ENCODE measurements at places on chromosomes 5 and 9. TPM values are rescaled to one million over a fixed set of nuclear protein-coding genes. Genes with fewer than 3 reads are reported as not detected.
A peak's percentile ranks its signal among the peaks of the same experiment; 100 is the strongest.

- no peak overlapping the region for H3K4me3 ChIP-seq
- H3K27ac ChIP-seq, result no peak overlapping the region
- DNase-seq, result peak; percentile 44
- H3K36me3 ChIP-seq, result no peaks in the 10 kb centered on the region
- no peaks in the 10 kb centered on the region for H3K27me3 ChIP-seq
These were observed 24.1 kb upstream of the PCSK5 start for GRCh38 chr9:75866273-75866871.

Gene UNC13B
- 14.3 TPM for total RNA-seq

DNA sequence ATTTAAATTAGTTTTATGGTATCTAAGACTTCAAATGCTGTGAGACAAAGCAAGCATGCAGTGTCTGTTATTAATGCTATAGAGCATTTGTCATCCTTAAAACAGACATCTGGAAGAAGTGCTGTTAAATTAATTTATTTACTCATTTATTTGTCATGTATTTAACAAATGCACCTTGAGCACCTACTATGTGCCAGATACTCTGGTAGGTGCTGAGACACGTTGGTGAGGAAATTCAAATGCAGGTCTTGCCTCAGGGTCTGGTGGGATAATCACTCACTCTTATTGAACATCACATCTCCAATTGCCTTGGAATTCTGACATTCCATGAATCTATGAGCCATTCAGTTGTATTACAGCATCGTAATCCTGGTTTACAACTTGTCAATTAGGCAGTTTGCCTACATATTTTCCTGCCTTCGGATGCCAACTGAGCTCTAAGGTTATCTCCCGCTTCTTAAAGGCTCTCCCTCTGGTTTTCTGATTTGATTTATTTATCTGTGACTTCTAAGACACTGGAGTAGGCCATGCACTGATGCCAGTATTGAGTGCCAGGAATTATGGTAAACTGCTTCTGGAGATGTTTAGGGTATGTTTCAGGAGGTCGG lies 56.0 kb upstream of the RPS23 start:
- no peak overlapping the region for H3K4me3 ChIP-seq
- H3K4me1 ChIP-seq, result peaks cover 18% of the 10 kb centered on the region
- DNase-seq, result no peak
- no peaks in the 10 kb centered on the region for H3K27me3 ChIP-seq
- H3K36me3 ChIP-seq, result no peaks in the 10 kb centered on the region
- peak overlapping the region; percentile 63 for H3K27ac ChIP-seq

GRCh38 chr5:128613766-128614165 lies 75.7 kb upstream of the FBN2 start:
- H3K4me3 ChIP-seq, result no peak overlapping the region
- peak; percentile 20 for DNase-seq
- H3K36me3 ChIP-seq, result no peaks in the 10 kb centered on the region
- no peaks in the 10 kb centered on the region for H3K27me3 ChIP-seq
- H3K27ac ChIP-seq, result no peak overlapping the region

- no peak for DNase-seq
- no peaks in the 10 kb centered on the region for H3K36me3 ChIP-seq
- H3K4me3 ChIP-seq, result no peak overlapping the region
- H3K27me3 ChIP-seq, result no peaks in the 10 kb centered on the region
- peaks cover 6% of the 10 kb centered on the region for H3K4me1 ChIP-seq
- no peak overlapping the region for H3K27ac ChIP-seq
These were observed 2.9 kb upstream of the CCDC192 start for GRCh38 chr5:127700237-127700766.

DNA sequence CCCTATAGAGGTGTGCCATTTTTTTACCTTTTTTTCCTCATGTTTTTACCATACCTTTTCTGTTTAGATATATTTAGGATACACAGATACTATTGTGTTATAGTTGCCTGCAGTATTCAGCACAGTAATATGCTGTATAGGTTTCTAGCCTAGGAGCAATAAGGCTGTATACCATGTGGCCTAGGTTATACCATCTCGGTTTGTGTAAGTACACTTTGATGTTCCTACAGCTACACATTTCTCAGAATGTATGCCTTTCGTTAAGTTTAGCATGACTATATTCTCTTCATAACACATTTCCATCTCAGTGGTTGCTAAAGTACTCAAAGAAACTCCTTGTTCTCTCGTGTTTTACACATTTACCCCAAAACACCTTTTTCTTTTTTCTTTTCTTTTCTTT lies 23.0 kb downstream of the UBE2D2 start:
- peaks cover 11% of the 10 kb centered on the region for H3K36me3 ChIP-seq
- no peak for DNase-seq
- H3K27ac ChIP-seq, result no peak overlapping the region
- H3K4me3 ChIP-seq, result no peak overlapping the region

GRCh38 chr5:35246411-35246810 lies 16.1 kb upstream of the PRLR start:
- no peaks in the 10 kb centered on the region for H3K36me3 ChIP-seq
- DNase-seq, result no peak
- H3K27me3 ChIP-seq, result no peaks in the 10 kb centered on the region
- no peak overlapping the region for H3K27ac ChIP-seq

Gene TMEM215
- not detected for total RNA-seq

GRCh38 chr9:128838338-128838737 lies 8.7 kb upstream of the SPOUT1 start:
- H3K27me3 ChIP-seq, result no peaks in the 10 kb centered on the region
- no peaks in the 10 kb centered on the region for H3K4me1 ChIP-seq

Gene PPIC
- 20.6 TPM for total RNA-seq

Gene S1PR3
- total RNA-seq, result 31.1 TPM

Gene FSD1L
- total RNA-seq, result 2.9 TPM

Gene IGFBPL1
- under 0.01 TPM for total RNA-seq

Gene CCL28
- total RNA-seq, result under 0.01 TPM

DNA sequence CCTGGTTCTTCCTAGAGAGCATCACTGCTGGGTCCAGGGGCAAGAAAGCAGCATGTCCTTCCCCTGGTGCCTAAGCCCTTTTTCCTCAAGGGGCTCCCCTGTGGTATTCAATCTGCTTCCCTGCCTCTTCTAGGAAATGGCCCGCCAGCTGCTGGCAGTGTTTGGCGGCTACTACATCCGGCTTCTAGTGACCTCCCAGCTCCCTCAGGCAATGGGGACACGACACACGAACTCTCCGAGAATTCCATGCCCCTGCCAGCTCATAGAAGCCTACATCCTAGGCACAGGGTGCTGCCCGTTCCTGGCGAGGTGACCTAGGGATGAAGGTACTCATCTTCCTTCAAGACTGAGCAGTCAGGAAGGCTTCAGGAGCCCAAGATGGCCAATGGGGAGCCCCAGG lies 14.6 kb downstream of the TEX53 start:
- no peak overlapping the region for H3K27ac ChIP-seq
- no peak for DNase-seq
- H3K4me3 ChIP-seq, result no peak overlapping the region
- no peaks in the 10 kb centered on the region for H3K4me1 ChIP-seq
- no peaks in the 10 kb centered on the region for H3K27me3 ChIP-seq

GRCh38 chr5:177295924-177296323 lies 7.6 kb downstream of the RAB24 start:
- H3K36me3 ChIP-seq, result peaks cover 47% of the 10 kb centered on the region
- H3K27me3 ChIP-seq, result no peaks in the 10 kb centered on the region
- peaks cover 5% of the 10 kb centered on the region for H3K4me1 ChIP-seq
- H3K27ac ChIP-seq, result no peak overlapping the region

- DNase-seq, result no peak
- peaks cover 25% of the 10 kb centered on the region for H3K4me1 ChIP-seq
- H3K27ac ChIP-seq, result peak overlapping the region; percentile 65
- H3K4me3 ChIP-seq, result no peak overlapping the region
These were observed 141.7 kb upstream of the ABCA1 start for GRCh38 chr9:105069696-105070095.

- H3K36me3 ChIP-seq, result no peaks in the 10 kb centered on the region
- H3K27ac ChIP-seq, result no peak overlapping the region
- no peaks in the 10 kb centered on the region for H3K4me1 ChIP-seq
- no peaks in the 10 kb centered on the region for H3K27me3 ChIP-seq
- no peak for DNase-seq
These were observed 426.2 kb downstream of the ANXA1 start for GRCh38 chr9:73577848-73578247.

GRCh38 chr5:38317868-38318267 lies 59.5 kb downstream of the EGFLAM start:
- DNase-seq, result no peak
- peaks cover 2% of the 10 kb centered on the region for H3K27me3 ChIP-seq
- no peak overlapping the region for H3K4me3 ChIP-seq
- H3K27ac ChIP-seq, result no peak overlapping the region
- H3K4me1 ChIP-seq, result no peaks in the 10 kb centered on the region
- H3K36me3 ChIP-seq, result no peaks in the 10 kb centered on the region

GRCh38 chr9:138073808-138074207 lies 196.2 kb downstream of the CACNA1B start:
- no peaks in the 10 kb centered on the region for H3K4me1 ChIP-seq
- no peak for DNase-seq
- H3K36me3 ChIP-seq, result no peaks in the 10 kb centered on the region
- H3K4me3 ChIP-seq, result no peak overlapping the region
- no peak overlapping the region for H3K27ac ChIP-seq

- peaks cover 2% of the 10 kb centered on the region for H3K27me3 ChIP-seq
- no peak overlapping the region for H3K4me3 ChIP-seq
- H3K36me3 ChIP-seq, result no peaks in the 10 kb centered on the region
- DNase-seq, result no peak
These were observed 56.2 kb downstream of the GAS1 start for GRCh38 chr9:86891091-86891490.

GRCh38 chr5:156515121-156515520 lies 188.2 kb downstream of the SGCD start:
- H3K36me3 ChIP-seq, result peaks cover 5% of the 10 kb centered on the region
- H3K27ac ChIP-seq, result peak overlapping the region; percentile 93
- no peak overlapping the region for H3K4me3 ChIP-seq
- peaks cover 15% of the 10 kb centered on the region for H3K4me1 ChIP-seq

DNA sequence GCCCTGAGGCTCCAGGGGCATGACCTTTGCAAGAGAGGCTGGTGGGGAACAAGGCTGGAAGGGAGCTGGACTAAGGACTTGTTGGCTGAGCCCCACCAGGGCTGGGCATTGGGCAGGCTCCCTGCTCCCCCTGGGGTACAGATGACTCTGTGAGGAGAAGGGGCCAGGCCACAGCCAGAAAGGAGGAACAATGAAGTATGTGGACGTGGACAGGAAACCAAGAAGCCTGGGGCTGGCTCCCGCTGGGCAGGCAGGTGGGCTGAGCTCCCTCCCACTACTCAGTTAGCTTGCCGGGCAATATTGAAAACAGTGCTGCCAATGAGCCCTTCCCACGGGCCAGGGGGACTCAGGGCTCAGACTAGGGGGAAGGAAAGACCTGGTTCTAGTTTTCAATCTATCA lies 66.1 kb upstream of the SPTLC1 start:
- H3K27me3 ChIP-seq, result no peaks in the 10 kb centered on the region
- no peak overlapping the region for H3K4me3 ChIP-seq
- peaks cover 18% of the 10 kb centered on the region for H3K4me1 ChIP-seq
- H3K36me3 ChIP-seq, result no peaks in the 10 kb centered on the region

Gene PTBP3
- total RNA-seq, result 17.5 TPM

GRCh38 chr5:66689522-66690220 lies 93.5 kb downstream of the MAST4 start:
- H3K27me3 ChIP-seq, result no peaks in the 10 kb centered on the region
- no peaks in the 10 kb centered on the region for H3K36me3 ChIP-seq
- H3K4me3 ChIP-seq, result no peak overlapping the region
- no peak overlapping the region for H3K27ac ChIP-seq
- DNase-seq, result no peak

DNA sequence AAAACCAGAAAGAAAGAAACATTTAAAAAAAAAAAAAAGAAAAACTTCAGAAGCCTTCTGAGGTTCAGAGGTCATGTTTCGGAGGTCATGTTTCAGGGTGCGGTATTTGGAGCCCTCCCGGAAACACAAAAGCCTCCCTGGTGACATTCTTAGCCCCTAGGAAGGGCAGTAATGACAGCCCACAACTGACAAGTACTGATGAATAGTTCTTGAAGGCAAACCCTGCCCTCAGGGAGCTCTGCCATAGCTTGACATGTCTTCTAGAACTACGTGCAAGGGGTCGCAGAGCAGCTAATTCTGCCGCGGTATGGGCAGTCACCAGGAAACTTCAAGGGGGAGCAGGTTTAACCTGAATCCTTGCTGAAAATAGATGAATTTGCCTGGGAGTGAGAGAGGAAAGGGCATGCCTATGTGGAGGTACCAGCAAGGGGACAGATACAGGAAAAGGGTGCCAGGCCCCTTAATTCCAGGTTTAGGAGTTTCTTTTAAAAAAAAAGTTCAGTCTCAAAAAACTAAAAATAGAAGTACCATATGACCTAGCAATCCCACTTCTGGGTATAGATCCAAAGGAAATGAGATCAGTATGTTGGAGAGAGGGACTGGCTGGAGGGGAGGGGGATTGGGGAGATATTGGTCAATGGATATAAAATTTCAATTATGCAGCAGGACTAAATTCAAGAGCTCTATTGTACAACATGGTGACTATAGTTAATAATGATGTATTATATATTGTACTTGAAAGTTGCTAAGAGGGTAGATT lies 98.4 kb downstream of the C9orf152 start:
- no peak for DNase-seq
- no peak overlapping the region for H3K4me3 ChIP-seq
- peaks cover 23% of the 10 kb centered on the region for H3K4me1 ChIP-seq
- peak overlapping the region; percentile 19 for H3K27ac ChIP-seq
- peaks cover 9% of the 10 kb centered on the region for H3K36me3 ChIP-seq

DNA sequence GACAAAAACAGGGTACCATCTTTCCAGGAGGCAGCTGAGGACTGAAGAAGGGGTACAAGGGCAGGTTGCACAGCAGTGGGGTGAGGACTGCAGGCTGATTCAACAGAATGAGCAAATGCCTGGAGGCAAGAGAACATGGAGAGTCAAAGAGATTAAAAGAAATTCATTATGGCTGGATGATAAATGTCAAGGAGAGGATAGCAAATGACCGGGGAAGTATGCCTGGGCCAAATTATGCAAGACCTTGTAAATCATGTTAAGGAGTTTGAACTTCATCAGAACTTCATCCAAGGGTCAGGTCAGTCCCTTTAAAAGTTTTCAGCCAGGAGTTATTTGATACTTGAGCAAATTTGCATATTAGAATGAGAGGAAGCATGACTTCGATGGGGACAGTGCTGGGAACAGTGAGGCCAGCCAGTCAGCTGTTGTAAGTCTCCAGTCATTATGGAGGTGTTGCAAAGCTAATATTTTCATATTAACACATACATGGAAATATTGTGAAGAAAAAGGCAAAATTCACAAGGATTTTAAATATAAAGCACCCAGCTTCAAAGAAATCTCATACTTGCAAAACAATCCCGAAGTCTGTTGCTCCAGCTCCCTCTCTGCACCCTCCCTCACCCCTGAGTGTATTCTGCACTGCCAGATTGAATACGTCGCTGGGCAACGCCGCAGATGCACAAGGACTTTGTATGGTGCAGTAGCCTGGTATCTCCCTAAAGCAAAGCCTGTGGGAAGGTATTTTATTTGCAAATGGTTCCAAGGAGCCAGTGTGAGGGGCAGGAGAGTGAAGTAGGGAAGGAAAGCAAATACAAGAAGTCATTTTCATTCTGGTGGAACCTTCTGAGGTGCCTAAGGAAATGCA lies 509.8 kb upstream of the TLE4 start:
- no peak for DNase-seq
- peaks cover 2% of the 10 kb centered on the region for H3K4me1 ChIP-seq
- no peaks in the 10 kb centered on the region for H3K27me3 ChIP-seq
- H3K36me3 ChIP-seq, result no peaks in the 10 kb centered on the region

Gene IFNA2
- total RNA-seq, result not detected

Gene PSAT1
- 98.9 TPM for total RNA-seq
